GM13976 (cell line): ENCODE measurements at places on chromosomes 5 and 9.

- DNase-seq, result peak; percentile 63
Observed at GRCh38 chr5:168987543-168988300, 313.2 kb downstream of the SLIT3 start.

GRCh38 chr5:81755320-81755719 is 4.4 kb upstream of the SSBP2 start:
- DNase-seq, result no peak

GRCh38 chr9:98977813-98978212 is 34.1 kb downstream of the COL15A1 start:
- DNase-seq, result no peak

DNA sequence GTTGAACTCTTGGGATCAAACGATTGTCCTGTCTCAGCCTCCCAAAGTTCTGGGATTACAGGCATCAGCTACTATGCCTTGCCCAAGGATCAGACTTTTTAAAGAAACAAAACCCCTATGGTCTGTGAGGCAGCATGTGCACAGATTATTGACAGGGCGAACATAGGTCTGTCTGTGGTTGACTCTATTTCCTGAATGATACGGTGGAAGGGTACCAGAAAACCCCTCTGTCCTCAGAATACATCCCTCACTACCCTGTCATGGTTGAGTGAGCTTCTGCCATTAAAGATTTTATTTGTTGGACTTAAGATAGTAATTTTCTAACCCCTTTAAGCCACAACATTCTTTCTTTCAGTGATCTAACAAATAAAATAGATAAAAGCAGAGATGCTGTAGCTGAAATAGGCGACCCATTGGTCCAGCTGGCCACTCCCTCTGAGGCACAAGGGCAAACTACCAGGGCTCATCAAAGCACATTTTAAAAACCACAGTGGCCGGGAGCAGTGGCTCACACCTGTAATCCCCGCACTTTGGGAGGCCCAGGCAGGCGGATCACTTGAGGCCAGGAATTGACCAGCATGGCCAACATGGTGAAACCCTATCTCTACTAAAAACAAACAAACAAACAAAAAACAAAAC is 84.9 kb upstream of the ANKRD55 start:
- DNase-seq, result no peak

DNA sequence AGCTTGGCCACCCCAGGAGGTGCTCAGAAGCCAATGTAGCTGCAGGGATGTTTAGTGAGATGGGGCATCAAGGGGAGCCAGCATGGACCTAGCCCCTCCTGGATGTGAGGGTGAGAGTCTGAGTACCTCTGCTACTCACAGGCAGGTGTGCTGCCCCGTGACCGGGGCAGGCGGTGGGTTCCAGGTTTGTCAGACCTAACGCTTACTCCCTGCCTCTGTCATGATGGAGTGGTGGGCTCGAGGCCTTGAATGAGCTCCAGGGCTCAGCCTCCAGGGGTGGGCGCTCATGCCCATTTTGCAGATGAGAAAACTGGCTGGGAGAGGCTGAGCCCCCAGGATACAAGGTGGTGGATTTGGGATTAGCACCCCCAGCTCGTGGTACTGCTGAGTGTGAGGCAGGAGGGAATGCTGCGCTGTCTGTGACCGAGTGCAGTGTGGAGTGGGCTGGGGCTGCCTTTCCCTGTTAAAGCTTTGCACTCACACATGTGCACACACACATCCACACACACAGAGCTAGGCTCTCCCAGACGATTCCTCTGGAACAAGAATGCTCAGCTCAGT is 1.5 kb downstream of the RXRA start:
- no peak for DNase-seq

DNA sequence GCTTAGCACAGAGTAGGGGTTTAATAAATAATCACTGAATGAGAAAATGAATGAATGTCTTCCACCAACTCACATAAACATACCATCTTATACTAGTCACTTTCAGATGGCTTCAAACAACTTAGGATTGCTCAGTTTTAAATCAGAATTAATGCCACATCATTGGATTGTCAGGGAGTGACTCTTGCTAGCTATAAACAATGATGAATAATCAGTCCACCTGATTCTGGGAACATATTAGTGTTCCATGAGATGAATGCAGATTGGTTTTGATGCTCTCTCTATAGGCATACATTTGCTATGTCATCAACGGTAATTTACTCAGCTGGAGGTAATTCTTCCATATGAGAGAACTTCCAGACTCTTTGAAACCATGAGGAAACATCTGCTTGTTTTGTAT is 97.4 kb downstream of the CDH9 start:
- no peak for DNase-seq

GRCh38 chr9:87336914-87337333 is 160.7 kb upstream of the DAPK1 start:
- DNase-seq, result peak; percentile 57

GRCh38 chr5:141512911-141513626 is 24.2 kb downstream of the PCDHGC5 start:
- no peak for DNase-seq

DNA sequence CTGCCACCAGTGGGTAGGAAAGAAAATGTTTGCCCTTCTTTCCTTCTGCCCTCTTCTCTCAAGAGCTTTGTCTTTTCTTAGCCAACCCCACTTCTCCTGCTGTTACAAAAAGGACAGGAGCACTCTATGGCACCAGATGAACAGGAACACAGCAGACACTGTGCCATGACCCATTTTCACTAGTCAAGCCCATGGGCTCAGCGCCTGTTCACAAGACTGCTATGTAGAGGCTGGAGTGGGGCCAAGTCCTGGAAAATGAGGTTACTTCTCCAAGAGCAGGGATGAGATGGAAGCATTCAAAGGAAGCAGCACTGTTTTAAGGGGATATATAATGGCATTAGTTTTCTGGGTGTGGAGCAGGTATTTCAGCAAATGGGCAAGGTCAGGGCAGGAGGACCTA is 46.8 kb upstream of the GRAMD2B start:
- DNase-seq, result no peak

DNA sequence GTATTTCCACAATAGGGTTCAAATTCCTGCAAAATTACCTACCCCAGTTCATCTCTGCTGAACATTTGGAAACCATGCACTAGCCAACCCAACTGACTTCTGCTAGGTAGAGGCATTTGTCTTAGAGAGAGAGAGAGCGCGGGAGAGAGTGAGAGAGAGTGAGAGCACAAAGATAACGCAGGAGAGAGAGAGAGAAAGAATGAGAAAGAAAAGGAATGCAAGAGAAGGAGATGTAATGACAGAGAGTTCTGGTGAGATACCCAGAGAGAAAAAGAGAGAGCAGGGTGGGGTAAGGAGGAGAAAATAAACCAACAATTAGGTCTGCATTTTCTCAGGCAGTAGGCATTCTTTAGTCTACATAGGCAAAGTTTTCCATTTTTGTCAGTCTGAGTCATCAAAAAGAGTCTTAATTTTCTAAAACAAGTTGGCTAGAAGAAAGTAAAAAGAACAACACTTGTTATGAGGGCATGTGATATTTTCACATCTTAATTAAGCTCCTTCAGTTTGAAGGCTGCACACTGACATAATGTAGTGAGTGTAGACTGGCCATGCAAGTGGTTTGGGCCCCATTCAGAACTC is 98.2 kb downstream of the MAP1B start:
- DNase-seq, result no peak

DNA sequence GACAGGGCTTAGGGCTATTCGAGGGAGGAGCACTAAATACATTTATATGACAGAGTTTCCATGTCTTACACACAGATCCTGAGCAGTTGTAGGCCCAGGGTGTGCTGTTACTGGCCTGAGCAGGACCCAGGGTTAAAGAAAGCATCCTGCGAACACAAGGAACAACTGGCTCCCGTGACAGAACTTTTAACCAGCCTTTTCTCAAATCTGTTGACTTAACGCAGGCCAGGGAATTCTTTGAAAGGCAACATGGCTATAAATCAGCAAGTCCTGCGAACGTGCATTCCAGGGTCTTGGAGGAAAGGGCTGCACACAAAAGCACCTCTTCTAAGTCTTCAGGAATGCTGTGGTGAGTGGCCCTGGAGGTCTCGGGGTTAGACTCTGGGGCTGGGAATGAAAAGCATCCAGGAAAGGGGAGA is 45.2 kb upstream of the ANKRD55 start:
- DNase-seq, result no peak

DNA sequence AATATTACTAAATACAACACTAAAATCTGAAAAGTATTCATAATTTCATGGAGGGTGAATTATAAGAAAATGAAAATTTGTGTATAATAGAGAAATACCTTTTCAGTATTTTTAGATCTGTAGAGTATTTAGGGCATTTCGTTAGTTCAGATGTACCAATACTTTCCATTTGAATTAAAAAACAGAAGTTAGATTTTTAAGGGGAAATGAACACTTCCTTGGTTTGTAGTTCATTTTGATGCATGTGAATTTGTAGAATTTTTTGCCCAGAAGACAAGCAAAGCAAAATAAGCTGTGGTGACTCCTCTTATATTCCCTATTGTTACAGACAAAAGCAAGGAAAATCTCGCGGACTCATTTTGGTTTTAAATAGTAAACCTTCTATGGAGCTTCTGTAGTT is 209.0 kb upstream of the RPS23 start:
- no peak for DNase-seq

DNA sequence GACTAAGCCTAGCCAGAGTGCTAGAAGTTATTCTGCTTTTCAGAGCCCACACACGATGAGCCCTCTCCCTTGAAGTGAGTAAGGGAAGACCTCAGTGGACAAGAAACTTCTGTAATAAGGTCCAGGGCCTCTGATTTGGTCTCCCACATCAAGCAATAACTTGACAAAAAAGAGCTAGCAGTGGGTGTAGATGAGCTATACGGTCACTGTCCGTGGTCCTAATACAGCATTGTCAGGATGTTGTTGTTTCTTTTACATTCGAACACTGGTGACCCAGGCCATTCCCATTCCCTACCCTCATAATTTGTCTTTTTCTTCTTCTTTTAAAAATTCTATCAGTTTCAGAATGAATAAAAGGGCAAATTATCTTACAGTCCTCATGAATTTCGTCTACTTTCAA is 5.2 kb downstream of the PCSK1 start:
- no peak for DNase-seq

DNA sequence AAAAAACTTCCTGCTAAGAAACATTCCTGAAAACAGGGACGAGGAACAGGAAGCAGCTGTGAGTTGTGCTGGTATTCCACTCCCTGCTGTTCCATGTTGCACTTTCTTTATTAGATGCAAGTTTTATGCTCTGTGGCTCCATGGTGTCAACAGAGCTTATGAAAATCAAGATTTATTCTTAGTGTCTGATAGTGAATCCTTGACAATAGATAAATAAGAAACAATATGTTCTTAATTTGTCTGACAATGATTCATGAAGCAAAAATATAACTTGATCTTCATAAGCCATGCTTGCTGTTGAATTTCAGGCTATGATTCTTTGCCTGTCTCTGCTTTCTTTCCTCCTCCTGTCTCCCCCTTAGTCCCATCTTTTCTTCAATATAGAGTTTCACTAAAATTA is 119.6 kb downstream of the DROSHA start:
- no peak for DNase-seq

GRCh38 chr9:125659954-125660353 is 47.1 kb downstream of the MAPKAP1 start:
- no peak for DNase-seq

DNA sequence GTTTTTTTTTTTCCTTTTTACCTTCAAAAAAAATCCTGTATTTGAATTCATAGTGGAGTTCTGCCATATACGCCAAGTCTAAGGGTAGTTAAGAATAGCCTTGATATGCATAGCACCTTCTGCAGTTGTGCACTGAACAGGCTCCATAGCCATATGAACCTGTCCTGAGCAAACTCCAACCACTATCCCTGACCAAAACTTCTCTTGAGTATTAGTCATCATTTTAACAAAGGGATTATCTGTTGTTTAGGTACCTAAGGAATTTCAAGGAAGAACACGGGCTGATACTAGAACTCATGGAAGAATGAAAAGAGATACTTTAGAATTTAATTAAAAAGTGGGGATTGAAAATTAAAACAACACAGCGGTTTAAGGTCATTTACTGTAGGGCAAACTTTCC is 1.9 kb upstream of the FBXO38 start:
- DNase-seq, result no peak

DNA sequence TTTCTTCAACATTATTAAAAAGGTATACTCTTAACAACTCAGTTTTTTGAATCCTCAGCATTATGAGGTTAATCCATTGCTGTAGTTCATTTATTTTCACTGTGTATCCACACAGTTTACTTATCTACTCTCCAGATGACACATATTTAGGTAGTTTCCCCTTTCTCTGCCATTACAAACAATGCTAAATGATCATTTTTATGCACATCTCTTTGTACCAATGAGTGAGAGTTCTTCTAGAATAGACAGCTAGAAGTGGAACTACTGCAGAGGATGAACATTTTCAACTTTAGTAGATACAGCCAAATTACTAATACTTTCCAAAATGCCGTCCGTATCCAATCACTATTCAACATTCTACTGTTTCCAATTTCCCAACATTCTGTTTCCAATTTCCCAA is 11.5 kb downstream of the AFF4 start:
- DNase-seq, result no peak

DNA sequence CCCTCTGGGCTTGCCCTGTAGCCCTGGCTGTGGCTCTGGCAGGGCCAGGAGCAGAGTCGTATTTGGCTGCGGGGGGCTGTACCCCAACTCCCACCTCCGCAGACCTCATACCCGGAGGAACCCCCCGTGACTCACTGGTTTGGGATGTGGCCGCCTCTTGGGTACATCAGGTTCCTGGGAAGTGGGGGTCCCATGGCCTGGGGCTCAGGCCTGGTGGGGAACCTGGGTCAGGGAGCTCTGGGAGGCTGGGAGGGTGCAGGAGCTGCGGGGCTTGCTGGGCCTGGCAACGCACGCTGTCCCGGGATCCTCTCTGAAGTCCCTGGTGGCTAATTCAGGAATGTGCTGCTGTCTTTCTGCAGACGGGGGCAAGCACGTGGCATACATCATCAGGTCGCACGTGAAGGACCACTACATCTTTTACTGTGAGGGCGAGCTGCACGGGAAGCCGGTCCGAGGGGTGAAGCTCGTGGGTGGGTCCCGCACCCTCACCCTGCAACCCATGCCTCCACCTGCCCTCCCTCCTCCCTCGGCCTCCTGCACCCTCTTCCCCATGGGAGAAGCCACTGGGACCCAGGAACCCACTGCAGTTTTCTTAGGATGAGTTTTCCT is 2.4 kb downstream of the LCN1 start:
- DNase-seq, result no peak

DNA sequence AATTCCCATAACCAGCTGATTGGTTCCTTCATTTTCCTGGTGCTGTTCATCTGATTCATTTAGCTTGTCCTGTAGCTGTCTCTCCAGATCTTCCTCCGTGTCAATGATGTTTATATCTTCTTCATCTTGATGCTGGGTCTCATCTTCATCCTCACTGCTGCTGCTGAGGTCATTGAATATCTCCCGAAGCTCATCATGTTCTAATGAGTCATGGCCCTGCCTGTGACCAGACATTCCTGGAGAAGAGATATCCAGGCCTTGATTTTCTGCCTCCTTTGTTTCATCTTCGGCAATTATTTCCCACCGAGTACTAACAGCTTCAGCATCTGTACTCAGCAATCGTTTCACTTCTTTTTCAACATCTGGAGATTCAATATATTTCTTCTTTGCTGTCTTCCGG is 1.4 kb downstream of the TAF7 start:
- no peak for DNase-seq

GRCh38 chr9:113947941-113948340 is 71.8 kb downstream of the ZNF618 start:
- DNase-seq, result no peak

GRCh38 chr5:164844348-164844747 is 1338.9 kb downstream of the MAT2B start:
- DNase-seq, result no peak

GRCh38 chr5:151862811-151863472 is 61.7 kb downstream of the GLRA1 start:
- DNase-seq, result no peak

- DNase-seq, result no peak
Observed at GRCh38 chr5:112931473-112931872, 9.4 kb upstream of the REEP5 start.
